ENCODE measurements at places on chromosomes 16 and 17.

DNA sequence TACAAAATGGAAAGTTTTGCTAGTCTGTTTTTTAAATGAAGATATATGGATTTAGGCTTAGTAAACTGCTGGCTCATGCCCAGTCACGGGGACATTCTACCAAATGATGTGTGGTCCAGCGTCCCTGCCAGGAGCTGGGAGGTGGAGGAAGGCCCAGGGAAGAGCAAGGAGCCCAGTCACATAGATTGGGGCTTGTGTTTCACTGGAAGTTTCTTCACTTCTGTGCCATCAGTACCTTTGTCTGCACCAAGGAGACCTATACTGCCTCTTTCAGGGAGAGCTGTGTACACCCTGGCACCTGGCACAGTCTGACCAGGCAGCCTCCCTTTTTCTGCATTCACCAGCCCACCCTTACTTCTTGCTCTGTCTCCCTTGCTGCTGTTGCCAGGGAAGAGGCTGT, 32.6 kb upstream of the ERN1 start:
- no peak for DNase-seq

GRCh38 chr17:78322858-78323455, 36.9 kb downstream of the SOCS3 start:
- DNase-seq: peak; percentile 85

DNA sequence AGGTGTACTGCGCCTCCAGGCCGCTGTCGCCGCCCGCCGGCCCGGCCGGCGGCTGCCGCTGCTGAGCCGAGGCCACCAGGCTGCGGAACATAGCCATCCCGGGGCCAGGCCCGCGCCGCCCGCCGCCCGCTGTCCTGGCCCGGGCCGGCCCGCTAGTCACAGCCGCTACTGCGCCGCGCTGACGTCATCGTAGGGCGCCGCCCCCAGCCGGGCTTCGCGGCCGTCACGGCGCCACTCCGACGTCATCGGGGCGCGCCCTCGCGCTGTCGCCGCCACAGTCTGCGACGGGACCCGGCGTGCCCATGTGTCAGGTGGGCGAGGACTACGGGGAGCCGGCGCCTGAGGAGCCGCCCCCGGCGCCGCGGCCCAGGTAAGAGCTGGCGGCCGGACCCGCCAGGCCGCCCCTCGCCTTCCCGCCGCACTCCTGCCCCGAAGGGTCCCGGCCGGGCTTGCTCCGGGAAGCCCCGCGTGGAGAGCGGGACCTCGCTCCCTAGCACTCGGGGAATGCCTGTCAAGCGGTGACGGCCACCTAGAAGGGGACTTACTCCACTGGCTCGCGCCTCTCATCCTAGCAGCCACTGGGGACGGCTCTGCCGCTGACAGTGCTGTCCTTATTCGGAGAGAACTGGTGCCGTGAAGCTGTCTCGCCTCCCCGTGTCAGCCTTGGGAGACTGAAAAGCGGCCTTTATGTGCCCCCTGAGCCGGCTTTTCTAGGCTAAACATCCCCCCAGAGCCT, at the start of the genes CTU2 and RNF166:
Gene CTU2, plus strand, starts transcription at position 275 of the 736 bp plus-strand sequence. Its CDS starts 28 bp downstream, at position 303.
Gene RNF166, minus strand, starts transcription at position 180 of the 736 bp plus-strand sequence. Its CDS starts 83 bp downstream, at position 97.
- peak; percentile 95 for DNase-seq

- DNase-seq: no peak
Measured at GRCh38 chr17:29573871-29574731, 5.6 kb downstream of the TP53I13 start.

DNA sequence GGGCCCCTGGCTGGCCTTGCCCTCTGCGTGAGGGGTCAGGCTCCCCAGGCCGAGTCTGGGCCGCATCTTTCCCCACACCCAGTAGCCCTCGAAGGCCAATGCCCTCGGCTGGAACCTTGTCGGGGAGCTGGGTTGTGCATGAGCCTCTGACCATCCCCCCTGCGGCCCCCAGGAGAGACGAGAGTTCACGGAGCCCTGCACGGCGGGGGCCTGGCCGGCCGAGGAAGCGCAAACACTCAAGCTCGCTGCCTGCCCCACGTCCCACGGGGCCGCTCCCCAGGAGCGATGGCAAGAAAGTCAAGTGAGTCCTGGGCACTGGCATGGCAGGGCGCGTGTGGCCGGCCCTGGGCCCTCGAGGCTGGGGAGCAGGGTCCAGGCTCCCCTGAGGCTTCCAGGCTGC, 57.3 kb downstream of the BAHCC1 start:
- DNase-seq: no peak

DNA sequence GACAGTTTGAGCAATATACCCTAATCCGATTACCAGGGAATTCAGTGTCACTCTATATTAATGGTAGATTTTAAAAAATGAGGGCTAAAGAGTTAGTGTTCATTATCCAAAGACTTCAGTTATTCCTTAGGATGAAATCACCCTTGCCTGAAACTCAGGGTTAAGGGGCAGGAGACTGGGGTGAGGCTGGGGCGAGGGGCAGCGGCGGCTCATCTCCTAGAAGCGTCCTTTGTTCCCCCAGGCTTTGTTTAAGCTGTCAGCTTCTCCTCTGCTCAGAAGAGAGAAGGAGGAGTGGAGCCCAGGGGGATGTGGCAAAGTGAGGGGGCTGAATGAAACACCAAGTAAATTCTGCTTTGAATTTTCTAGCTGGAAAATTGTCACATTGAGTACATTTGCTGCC, 117.7 kb upstream of the ELAC2 start:
- DNase-seq: no peak

DNA sequence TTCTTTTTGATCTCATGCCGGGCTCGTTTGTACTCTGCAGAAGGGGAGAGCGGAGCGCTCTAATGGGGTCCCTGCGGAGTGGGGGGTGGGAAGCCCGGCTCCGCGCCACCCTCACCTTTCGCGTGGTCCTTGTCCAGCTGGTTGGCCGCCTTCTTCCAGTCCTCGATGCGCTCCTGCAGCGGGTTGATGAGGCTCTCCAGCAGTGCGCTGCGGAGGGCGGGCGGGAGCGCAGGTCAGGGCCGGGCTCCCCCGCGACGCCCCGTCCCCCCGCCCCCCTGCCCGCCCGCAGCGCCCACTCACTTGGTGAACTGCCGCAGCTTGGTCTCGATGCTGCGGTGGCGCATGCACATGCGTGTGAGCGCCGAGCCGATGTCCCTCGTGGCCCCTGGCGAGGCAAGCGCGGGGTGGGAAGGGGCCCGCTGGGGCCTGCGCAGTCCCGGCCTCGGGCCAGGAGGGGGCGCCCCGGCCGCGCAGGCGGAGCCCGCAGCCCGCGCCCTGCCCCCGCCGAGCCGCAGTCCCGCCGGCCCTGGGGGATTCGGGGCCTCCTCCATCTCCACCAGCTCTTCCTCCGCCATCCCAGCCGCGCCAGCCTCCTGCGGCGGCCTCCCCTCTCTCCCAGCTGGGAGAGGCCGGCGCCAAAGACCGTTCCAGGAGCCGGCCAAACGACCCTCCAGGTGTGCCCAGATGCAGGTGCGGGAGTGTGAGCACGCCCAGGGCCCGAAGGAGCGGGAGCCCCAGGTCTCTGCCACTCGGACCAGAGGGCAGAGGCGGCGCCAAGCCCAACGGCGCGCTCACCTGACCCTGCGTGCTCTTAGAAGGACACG, 6.0 kb downstream of the MTSS2 start:
- peak; percentile 39 for DNase-seq

GRCh38 chr16:89319886-89320781, 102.6 kb downstream of the ZNF778 start:
- DNase-seq: peak; percentile 75

GRCh38 chr17:29565643-29566472, 979 bp downstream of the ABHD15 start:
- DNase-seq: no peak

GRCh38 chr17:48998587-48999440, 1.6 kb downstream of the IGF2BP1 start:
- DNase-seq: no peak

GRCh38 chr17:1936766-1937165, 88.4 kb downstream of the RTN4RL1 start:
- no peak for DNase-seq

- DNase-seq: no peak
Measured at GRCh38 chr16:54455030-54455725, 168.6 kb upstream of the IRX3 start.

DNA sequence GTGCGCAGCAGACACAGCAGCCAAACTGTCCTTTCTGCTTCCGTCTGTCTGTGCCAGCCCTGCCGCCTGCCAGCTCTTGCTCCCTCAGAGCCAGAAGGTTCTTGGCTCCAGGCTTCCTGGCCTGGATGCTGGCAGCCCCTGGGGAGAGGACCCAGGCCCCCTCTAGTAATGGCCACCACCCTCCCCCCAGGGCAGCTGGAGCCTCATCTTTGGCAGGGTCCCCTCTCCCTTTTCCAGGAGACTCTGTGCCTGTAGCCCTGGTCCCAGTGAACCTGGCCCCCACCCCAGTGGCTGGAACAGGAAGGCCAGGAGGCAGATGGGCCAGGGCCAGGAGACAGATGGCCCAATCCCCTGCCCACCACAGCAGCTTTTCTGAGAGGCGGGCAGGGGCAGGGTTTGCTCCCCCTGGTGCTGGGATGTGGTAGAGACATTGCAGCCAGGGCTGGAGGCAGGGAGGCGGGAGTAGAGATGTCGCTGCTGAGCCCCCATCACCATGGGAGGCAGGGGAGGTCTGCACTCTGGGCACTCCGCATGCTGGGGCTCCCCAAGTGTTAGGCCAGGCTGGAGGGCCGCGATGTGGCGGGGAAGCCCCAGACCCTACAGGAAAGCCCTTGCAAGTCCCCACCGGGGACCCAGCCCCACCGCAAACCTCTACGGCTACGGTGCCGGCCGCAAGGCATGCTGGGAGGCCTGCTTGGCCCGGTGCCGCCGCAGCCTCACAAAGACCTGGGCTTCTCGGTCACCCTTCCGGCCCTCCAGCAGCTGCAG, 16.7 kb downstream of the UNC13D start:
- DNase-seq: peak; percentile 79

- DNase-seq: no peak
Measured at GRCh38 chr16:50268352-50268751, 2.0 kb downstream of the ADCY7 start.

GRCh38 chr16:11743308-11744074, 834 bp upstream of the TXNDC11 start:
- DNase-seq: peak; percentile 52

DNA sequence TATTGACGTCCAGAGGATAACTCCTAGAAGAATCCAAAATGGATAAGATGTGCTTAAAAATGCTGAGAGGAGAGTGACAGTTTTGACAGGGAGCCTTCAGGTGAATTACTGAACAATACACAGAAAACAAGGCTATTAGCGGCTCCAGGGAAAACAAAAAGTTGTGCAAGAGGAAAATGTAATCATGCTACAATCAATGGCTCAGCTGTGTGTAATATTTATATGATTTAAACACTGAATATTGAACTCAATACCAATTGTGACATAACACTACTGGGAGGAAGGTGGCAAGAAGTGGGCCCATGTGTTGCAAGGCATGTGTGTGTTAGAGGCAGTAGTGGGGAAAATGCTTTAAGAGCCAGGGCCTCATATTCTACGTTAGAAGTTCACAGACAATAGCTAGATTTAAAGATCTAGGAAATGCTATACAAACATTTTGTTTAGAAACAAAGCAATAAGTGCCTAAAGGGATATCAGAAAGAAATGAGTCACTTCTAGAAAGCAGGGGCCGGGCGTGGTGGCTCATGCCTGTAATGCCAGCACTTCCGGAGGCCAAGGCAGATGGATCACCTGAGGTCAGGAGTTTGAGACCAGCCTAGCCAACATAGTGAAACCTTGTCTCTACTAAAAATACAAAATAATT, 253.2 kb upstream of the IRX5 start:
- DNase-seq: no peak

GRCh38 chr17:44115585-44116415, 7.6 kb downstream of the HDAC5 start:
- no peak for DNase-seq

DNA sequence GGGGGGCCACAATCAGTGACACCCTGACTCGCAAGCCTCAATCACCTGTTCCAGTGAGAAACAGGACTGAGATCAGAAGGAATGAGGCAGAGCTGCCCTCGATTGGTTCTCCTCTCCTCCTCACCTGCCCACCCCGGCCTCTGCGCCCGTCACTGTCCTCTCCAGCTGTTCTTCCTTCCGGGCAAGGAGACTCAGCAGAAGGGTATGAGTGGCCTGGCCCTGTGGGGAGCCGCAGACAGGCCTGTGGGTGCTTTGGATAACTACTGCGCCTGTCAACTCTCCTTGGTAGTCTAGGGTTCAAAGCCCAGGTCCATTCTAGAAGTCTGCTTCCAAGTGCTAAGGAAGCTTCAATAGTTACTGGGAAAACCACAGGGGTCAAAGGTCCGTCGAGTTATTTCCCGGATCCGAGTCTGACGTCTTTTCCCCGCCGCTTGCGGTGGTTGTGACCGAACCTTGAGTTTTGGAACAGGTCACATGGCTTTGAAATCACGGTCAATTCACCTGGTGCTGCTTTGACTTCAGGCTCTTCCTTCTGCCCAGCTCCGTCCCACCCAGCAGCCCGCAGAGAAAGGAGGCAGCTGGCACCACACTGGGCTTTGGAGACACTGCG, 8.3 kb downstream of the CARD14 start:
- DNase-seq: no peak

- DNase-seq: no peak
Measured at GRCh38 chr16:27246439-27246838, 22.1 kb downstream of the NSMCE1 start.

All from left cardiac atrium (tissue), 4 donors.